ENCODE measurements at places on chromosomes 1 and 21.

DNA sequence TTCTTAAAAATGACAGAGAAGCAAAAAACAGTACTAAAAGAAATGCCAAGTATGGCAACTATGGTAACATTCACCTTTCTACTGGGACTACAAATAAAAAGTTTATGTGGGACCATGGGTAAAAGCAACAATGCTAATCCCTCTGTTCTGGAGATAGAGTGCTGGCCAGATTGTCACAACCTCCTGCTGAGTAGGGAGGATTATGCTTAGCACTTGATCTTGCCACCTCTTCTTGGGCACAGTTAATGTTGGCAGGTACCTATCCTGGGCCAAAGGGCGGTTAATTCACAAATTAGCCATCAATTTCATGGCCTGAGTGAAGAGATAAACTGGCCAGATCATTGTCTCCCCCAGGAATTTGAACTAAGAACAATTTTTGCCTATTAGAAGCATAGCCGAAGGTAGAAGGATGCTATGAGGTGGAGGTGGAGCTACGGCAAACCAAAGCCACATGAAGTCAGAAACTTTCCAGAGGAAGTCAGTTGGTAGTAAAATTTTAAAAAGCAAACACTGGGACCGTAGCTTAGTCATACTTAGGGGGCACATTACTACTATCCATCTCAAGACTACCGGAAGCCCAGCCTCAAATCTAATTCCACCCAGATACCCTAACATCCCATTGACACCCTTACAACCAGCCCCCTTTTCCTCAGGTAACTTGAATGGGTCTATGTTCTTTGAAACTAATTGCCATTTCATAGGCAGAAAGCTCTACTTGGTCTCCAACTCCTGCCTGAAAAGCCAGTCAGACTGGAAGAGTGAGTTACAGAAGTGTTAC lies 2.7 kb downstream of the SCYL3 start:
- no peak for DNase-seq

DNA sequence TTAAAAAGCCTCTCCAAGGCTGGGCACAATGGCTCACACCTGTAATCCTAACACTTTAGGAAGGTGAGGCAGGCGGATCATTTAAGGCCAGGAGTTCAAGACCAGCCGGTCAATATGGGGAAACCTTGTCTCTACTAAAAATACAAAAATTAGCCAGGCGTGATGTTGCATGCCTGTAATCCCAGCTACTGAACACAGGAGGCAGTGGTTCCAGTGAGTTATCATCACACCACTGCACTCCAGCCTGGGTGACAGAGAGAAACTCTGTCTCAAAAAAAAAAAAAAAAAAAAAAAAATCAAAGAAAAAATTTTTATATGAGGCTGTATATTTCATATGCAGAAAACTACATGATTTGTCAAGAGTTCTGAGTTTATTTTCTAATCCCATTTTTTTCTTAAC lies 1107.1 kb upstream of the TMPRSS15 start:
- DNase-seq: no peak

GRCh38 chr1:8816264-8816663 lies 1.2 kb downstream of the RERE start:
- peak; percentile 61 for DNase-seq

DNA sequence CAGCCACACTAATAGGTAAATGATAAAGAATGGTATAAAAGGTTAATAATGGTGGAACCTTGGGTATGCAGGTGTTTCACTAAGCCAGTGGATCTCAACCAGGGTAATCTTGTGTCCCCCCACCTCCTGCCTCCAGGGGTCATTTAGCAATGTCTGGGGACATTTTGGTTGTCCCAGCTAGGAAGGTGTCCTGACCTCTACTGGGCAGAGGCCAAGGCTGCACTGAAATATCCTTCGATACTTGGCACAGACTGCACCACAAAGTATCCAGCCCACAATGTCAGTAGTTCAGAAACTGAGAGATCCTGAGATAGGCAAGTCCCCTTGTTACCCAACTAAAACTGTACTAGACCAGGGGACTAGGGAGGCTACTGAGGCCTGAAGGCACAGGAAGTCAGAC lies 113.6 kb upstream of the TIAM1 start:
- DNase-seq: no peak

DNA sequence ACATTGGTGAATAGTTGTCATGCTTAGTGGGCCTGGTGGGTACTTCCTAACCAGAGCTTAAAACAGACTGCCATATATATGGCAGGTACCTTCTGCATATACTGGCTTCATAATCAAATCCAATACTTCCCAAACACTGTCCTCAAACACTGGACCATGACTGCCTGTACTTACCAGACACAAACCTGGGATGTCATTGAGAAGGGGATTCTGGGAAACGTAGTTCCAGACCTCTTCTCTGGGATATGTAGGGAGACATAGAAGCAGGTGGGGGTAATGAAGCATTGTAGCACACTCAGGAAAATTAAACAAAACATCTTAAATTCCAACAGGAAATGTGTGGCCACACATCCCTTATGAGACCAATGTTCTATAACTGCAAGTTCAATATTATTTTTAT lies 76.5 kb upstream of the ADAMTS5 start:
- no peak for DNase-seq

GRCh38 chr1:197312163-197312562 lies 44.1 kb downstream of the CRB1 start:
- no peak for DNase-seq

- no peak for DNase-seq
These were observed 6.9 kb upstream of the CBR3 start for GRCh38 chr21:36127977-36128376.

DNA sequence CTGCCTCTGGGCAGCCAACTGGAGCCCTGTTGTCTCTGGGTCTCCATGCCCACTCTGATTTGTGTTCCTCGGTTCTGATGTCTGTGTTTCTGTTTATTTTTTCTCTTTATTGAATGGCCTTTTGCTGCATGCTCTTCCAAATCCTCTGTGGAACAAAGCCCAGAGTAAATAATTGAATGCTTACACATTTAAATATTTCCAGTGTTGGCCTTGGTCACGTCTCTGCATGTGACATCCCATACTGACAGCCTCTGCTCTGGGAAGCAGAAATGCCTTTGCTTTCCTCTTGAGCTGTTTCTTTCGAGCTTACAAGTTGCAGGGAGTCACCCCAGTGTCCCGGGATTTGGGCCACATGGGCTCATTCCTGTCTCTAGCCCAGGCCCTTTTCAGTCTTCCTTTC lies 267.9 kb downstream of the PTPRU start:
- no peak for DNase-seq

DNA sequence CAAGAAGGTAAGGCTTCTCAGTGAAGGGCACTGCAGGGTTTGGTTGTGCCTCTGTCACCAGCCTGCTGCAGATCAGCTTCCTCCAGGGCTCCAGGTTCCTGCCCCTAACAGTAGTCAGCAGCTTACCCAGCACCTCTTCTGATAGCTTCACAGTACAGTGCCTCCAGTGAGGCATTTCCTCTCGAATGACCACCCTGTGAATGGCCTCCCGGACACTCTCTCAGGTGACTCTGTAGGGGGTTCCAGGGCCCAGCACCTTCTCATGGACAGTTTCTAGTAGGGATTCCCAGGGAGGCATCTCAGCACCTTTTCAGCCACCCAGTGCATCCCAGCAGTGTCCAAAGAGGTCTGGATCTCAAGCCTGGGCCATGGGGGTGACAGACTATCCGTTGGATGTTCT lies 28.4 kb downstream of the USP48 start:
- DNase-seq: no peak

DNA sequence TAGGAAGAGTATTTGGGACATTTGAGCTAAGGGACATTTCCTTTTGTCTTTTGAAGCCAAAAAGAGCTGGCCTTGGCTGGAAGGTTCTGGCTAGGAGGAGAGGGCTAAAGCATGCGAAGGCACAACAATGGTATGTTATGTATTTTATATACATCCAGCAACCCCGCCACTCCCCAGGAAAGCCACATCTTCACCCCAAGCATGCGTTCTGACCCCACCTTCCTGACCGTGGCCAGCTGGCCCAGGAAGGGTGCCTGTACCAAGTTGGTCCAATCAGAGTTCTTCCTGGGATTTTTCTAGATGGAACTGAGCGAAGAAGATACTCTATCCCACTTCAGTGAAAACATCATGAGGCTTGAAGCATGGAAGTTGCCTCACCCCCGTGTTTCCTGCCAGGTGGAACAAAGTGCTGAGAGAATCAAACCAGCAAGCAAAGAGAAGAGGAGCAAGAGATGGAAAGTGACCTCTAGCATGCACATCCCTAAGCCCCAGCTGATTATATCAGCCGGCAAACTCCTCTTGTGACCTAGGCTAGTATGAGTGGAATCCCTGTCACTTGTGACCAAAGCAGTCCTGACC lies 82.7 kb downstream of the BCAR3 start:
- no peak for DNase-seq

DNA sequence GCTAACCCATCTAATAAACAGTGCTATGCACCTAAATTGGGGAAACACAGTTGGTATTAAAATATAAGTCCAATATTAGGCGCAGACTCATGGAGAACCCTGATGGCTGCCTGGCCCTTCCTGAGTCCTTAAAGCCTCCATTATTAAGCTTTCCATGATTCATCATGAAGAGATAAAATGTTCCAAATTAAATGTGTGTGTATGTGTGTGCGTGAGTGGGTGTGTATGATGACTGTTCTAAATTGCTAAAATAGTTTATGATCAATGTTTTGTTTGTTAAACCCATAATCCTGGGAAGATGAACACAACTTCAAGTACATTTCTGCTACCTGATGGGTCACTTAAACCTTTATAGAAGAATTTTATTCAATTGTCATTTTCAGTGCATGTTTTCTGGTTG lies 6.3 kb upstream of the RBBP5 start:
- DNase-seq: no peak

DNA sequence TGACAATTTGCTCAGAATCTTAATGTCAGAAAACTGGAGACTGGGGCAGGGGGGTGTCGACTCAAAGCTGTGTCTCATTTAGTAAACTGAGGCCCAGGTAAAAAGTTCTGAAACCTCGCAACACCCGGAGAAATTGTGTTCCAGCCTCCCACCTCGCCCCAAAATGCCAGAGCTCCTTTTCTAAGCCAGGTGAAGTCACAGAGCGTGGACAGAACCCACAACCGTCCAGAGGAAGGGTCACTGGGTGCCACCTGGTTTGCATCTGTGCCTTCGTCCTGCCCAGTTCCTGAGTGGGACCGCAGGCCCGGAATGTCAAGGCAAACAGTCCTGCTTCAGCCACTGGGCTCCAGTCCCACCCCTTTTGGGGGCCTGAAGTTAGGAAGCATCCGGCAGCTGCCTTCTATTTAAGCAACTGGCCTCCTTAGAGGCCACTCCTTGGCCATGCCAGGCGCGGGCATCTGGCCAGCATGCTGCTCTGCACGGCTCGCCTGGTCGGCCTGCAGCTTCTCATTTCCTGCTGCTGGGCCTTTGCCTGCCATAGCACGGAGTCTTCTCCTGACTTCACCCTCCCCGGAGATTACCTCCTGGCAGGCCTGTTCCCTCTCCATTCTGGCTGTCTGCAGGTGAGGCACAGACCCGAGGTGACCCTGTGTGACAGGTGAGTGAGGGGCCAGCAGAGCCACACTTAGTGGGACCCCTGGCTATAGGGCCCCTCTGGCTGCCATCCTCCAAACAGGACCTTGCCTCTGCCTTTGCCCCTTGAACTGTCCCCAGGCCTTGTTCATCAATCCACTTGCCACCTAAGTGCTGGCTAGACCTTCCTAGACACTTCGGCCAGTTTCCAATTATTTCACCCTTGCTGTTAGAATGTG lies at the start of gene TAS1R1:
TSS of gene TAS1R1 (plus strand) at position 401 of the 872 bp plus-strand sequence. CDS start at position 468, 67 bp downstream.
- no peak for DNase-seq
